ENCODE measurements at places on chromosomes 12 and 14.

GRCh38 chr12:52320784-52321400, at the start of gene KRT83:
Gene KRT83, minus strand, starts transcription at chr12:52321398. Its CDS starts 63 bp downstream, at chr12:52321335.
- DNase-seq: no peak

DNA sequence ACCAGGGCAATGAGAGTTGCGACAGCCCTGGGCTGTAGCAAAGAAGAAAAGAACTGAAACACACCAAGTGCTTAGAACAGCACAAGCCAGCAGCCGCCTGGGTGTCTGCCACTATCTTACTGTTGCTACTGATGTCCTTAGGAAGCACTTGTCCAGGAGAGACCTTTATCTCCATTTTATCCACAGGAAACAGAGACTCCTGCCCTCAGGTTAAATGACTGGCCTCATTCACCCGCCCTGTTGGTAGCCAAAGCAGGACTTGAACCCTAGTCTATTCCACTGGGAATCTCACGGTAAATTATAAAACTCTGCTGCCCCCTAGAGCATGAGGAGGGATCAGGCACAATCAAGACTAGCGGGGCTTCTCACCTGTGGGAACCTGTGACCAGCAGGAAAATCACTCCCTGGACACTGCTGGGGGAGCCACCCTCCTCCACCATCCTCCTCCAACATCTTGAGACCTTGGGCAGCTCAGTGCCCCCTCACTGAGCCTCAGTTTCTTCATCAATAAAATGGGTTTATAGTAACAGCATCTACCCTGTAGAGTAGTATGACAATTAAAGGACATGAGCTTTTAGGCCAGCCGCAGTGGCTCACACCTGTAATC, 20.5 kb upstream of the TESC start:
- DNase-seq: no peak

- no peak for DNase-seq
Measured at GRCh38 chr14:93566065-93566693, 135.4 kb downstream of the UNC79 start.

- no peak for DNase-seq
Measured at GRCh38 chr12:18683327-18684013, 54.3 kb downstream of the PLCZ1 start.

GRCh38 chr12:58811346-58811745, 109.0 kb downstream of the LRIG3 start:
- no peak for DNase-seq

DNA sequence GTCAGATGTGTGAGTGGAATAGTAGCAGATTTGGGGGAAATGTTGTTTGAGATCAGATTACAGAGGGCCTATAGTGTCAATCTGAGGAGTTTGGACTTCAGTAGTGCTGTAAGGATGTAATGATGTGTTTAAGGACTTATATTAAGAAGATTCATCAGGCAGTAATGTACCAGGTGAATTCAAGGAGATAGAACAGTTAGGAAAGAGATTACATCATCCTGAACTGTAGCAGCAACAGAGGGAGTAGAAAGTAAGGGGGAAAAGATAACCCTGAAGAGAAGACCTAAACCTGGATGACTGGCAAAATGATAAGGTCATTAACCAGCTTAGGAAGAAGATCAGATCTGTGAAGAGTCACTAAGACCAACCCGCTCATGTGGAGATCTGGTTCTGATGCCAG, 349.4 kb downstream of the PDZRN4 start:
- DNase-seq: no peak

DNA sequence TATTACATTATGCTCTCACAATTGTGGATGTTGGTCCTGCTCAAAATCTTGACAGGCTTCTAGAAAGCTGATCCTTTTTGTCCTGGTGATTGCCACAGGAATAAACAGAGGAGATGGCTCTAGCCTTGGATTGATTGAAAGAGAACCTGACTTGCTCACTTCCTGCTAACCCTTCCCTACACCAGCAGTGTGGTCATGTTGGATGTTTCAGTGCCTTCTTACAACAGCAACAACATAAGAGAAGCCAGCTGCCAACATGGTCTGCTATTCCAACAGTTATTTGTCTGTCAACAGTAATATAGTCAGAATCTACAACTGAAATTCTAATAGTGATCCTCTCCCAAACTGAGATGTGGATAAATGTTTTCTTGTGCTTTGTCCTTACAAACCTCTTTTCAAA, 311.6 kb upstream of the DIO2 start:
- peak; percentile 19 for DNase-seq

All from skeletal muscle cell (primary cell).